ENCODE measurements at places on chromosomes 6 and 20.

GRCh38 chr20:43140726-43141125 lies 49.0 kb downstream of the PTPRT start:
- DNase-seq: no peak

GRCh38 chr6:142940487-142940886 lies 4.5 kb downstream of the HIVEP2 start:
- no peak for DNase-seq

- DNase-seq: no peak
Observed at GRCh38 chr20:63060057-63060991, 53.6 kb upstream of the BHLHE23 start.

- no peak for DNase-seq
Observed at GRCh38 chr20:64041781-64042053, 5.7 kb downstream of the C20orf204 start.

GRCh38 chr6:90229331-90230010 lies 67.2 kb downstream of the BACH2 start:
- no peak for DNase-seq

DNA sequence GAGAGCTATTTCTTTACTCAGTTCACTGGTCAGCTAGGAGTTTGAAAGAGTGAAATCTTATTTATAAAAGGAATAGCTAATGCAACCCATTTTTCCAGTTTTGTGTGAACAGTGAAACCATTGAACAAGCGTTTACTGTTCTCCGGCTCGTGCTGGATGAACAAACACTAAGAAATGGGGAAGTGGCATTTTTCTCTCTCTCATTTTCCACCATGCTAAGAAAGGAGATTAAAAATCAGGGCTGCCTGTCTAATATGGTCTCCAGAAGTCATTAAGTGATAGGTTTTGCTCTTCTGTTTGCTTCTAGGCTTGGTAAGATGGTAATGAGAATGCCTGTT lies 774 bp upstream of the SFT2D1 start:
- DNase-seq: no peak

GRCh38 chr6:95279616-95280015 lies 297.7 kb upstream of the MANEA start:
- DNase-seq: no peak

All from stimulated activated CD4-positive, alpha-beta T cell treated with anti-CD3 and anti-CD28 coated beads, Interleukin-1b, Interleukin-23, amount 100 ng/mL, for 1 hour (primary cell).